CD4-positive, alpha-beta T cell treated with Interleukin-2 at 100 ng/mL for 4 hours (primary cell): ENCODE measurements at places on chromosomes 5 and 9.
A peak's percentile ranks its signal among the peaks of the same experiment; 100 is the strongest.

DNA sequence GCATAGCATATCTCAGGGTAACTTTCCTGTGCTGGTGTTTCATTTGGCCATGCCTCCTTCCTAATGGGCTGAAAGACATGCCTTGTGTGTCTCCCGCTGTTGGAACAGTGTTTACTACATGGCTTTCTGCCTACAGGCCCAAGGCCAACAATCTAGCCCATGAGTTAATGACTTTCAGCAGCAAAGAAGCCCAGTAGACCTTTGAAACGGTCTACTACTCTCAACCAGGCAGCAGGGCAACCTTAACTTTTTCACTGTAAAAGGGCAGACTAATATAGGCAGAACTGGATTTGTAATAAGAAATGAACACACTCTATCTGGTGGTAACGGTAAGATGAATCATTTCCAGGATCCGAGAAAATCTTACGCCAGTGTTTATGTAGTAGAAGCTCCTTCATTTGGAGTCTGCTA, 21.0 kb downstream of the C5orf15 start:
- no peak for DNase-seq

DNA sequence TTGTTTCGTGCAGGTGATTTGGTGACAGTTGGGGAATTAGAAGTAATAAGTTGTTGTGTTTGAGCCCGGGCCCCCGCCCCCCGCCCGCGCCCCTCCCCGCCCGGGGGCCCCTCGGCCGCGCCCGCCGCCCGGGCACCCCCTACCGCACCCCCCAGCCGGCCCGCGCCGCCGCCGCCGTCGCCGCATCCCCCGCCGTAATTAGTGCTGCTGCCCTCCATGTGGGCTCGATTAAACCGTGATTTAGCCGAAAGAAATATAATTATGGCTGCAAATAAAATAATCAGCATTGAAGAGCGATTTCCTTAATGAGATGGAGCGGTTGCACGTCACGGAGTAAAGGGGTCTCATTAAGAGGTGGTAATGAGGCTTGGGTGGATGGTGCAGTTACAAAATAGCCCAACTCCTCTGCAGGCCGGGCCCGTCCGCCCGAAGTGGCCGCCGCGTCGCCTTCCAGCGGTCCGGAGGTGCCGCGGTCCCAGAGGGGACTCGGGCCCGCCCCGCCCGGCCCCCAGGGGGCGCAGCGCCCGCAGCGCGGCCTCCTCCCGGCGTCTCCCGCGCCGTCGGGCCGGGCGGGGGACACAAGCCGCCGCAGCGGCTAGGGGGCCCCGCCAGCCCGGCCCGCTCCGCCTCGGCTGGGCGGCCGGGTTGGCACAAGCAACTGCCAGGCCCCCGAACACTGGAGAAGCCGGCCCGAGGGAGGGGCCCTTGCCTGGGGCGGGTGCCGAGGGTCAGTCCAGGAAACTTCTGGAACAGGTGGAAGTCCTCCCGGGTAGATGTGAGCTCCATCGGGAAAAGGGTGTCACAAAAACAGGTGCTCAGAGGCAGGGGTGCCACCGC, 6.9 kb upstream of the OTP start:
- DNase-seq, result peak; percentile 16

GRCh38 chr5:59840200-59840601, 53.3 kb downstream of the PDE4D start:
- DNase-seq, result no peak

GRCh38 chr9:137150617-137151457, 11.9 kb downstream of the GRIN1 start:
- DNase-seq, result peak; percentile 48

DNA sequence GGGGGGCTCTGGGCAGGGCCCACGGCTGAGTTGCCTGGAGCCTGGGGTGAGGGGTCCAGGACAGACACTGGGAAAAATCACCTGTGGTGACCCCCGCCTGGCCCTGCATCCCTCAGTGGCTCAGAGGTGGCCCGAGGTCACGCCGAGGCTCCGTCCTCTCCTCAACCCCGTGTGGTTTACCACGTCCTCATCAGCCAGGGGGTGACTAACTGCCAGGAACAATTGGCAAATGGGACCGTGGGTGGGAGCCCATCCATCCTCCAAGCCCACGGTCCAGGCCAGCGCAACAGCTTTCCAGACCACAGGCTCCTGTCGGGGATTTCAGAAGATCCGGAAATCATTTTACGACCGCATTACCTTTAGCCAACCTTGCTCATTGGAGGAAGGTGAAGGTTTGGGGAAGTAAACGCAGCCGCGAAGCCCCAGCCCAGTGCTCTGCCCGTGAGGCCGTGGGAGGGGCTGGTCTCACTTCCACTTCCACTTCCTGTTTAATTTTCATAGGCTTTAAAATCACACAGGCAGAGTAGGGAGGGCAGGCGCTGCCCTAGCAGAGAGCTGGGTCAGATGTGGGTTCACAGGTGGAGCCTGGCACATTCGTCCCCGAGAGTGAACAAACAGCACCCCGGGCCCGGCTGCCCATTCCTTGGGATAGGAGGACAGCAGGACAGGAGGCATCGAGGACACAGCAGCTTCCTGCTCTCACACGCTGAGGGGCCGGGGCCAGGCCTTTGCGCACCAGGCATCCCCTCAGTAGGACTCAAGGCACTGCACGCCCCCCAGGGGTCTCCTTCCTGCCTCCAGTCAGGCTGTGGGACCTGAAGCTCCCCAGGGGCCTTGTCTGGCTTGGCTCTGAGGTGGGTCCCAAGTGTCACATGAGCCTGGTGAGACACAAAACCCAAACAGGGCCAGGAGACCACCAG, 19.8 kb upstream of the SLC9A3 start:
- peak; percentile 31 for DNase-seq

GRCh38 chr9:98536542-98537173, 172.1 kb downstream of the GABBR2 start:
- no peak for DNase-seq

- DNase-seq, result no peak
Measured at GRCh38 chr9:89374176-89374575, 55.9 kb downstream of the SECISBP2 start.

- DNase-seq, result no peak
Measured at GRCh38 chr5:175219366-175219765, 224.6 kb downstream of the DRD1 start.

DNA sequence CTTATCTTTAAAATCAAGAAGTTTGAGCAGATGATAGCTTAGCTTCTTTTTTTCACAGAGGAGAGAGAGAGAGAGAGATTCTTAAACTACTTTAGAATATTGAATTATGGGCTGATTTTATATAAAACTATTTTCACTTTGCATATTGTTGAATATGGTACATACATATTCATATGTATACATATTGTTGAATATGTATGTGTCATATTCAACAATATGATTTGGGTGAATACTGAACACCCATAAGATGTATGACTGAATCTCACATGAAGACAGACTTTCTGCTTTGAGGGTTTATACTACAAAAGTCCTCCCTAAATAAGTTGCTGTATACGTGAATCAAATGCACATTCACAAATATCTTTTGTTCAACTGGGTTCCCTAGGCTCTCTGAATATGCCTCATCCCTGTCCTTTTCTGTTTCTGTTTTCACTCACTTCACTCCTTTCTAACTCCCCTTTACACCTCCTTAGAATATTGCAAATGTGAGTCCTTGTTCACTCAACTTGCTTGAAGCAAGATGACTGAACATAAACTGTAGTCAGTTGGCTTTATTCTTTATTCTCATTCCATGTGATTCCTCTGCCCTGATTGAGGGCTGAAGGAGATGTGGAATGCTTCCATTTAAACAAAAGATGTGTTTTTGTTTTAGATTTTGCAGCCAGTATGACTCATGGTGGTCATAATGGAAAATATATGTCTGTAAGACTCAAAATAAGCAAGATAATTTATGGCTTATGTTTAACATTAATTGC, 225.4 kb upstream of the DAB2 start:
- no peak for DNase-seq

- no peak for DNase-seq
Measured at GRCh38 chr5:96288166-96288844, 144.7 kb downstream of the PCSK1 start.

- DNase-seq, result no peak
Measured at GRCh38 chr5:55140908-55141665, 18.9 kb upstream of the GPX8 start.

- DNase-seq, result no peak
Measured at GRCh38 chr9:89721176-89721700, 116.4 kb downstream of the GADD45G start.

DNA sequence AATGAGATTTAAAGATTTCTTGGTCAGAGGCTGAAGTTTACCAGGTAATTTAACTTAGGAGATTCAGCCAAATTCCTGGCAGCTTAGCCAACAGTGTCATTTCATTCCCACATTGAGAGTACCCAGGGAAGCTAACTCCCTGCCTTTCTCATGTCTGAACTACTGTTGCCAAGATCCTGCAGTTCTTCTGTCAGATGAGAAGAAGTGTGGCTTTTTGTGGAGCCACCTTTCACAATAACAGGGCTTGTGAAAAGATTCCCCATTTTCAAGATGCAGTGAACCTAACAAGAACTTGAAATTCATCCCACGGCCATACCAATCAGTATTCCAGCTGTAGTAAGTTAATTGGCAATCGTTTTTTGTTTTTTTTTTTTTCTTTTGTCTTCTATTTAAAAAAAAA, 176.4 kb downstream of the XRCC4 start:
- DNase-seq, result no peak
